ENCODE measurements at places on chromosomes 1 and 21.

GRCh38 chr1:152577168-152577567 is 3.1 kb downstream of the LCE3D start:
- DNase-seq: no peak

DNA sequence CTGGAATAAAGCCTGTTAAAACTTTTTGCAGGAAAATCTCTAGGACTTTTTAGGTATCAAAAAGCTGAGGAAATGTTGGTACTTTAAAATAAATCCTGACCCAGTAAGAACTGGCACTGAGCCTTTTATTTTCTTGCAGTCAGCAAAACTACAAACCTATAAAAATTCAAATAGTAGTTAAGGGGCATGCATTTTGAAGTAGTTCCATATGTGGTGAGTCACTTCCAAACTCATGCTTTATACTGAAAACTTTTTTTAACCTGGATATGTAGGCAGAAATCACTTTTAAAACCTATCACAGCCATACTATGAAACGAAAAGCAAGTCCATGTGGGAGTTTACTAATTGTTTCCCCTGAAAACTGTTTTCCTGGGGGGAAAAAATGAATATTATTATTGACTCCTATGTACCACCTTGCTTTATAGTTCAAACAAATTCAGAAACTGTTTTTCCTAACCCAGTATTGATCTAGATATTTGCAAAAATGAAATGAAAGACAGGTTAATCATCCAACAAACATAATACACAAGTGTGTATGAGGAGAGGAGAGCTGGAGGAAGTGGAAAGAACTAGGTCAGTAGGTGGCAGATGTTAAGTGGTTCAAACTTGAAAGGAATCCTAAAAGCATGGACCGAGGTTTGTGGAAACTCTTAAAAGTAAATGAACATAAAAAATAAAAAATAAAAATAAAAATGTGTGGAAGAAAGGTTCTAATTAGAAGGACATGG is 30.5 kb downstream of the NRIP1 start:
- no peak for DNase-seq

GRCh38 chr1:182565537-182565936 is 23.5 kb downstream of the RNASEL start:
- no peak for DNase-seq

GRCh38 chr1:244050014-244050834 is 859 bp upstream of the ZBTB18 start:
- DNase-seq: no peak

GRCh38 chr1:27563591-27564471 is 40.1 kb downstream of the AHDC1 start:
- DNase-seq: no peak

GRCh38 chr21:26457817-26458216 is 115.3 kb downstream of the CYYR1 start:
- DNase-seq: no peak

DNA sequence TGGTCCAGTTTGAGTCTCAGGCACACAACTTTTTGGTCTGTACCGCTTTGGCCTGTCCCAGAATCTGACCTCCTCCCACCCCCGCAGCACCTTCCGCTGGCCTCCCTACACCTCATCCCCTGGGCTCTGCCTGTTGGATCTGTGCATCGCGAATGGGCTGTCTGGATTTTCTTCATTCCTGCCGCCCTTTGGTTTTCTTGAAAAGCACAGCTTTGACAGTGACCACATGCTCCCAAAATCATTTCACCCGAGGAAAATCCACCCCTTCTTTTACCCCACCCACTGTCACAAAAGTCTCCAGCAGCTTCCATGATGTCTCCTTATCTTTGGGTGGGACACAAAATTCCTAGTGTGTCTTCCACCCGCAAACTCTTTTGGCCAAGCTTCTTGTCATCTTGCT is 65.0 kb upstream of the SSX2IP start:
- DNase-seq: no peak

DNA sequence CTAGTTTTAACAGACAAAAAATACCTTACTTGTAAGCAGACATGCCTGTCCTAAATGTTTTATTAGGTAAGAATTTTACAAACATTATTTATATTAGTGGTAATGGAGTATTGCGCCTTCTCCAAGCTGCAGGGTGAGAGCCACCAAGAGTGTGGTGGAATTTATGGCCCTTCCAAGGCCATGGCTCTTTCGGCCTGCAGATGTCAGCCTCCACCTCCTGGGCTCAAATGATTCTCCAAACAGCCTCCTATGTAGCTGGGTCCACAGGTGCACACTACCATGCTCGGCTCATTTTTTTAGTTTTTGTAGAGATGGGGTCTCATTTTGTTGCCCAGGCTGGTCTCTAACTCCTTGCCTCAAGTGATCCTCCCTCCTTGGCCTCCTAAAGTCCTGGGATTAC is 56.3 kb downstream of the ITGB3BP start:
- no peak for DNase-seq

GRCh38 chr1:169858467-169858866 is 35.2 kb downstream of the SCYL3 start:
- no peak for DNase-seq

DNA sequence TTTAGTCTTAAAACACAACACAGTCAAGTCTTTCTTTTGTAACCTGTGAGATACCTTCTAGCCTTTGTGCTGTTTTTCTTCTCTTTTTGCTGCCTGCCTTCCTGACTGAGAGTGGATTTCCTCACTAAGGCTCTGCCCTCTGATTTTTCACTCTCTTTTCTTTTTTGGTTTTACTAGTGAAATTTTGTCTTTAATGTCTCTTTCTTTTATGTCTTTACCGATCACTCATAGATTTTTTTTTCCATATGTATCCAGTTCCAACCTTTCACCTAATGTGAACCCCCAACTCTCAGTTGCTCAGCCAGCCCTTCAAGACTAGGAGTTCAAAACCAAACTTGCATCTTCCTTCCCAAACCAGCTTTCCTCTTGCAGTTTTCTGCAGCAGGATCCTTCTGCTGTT is 6.5 kb downstream of the LGALS8 start:
- no peak for DNase-seq

DNA sequence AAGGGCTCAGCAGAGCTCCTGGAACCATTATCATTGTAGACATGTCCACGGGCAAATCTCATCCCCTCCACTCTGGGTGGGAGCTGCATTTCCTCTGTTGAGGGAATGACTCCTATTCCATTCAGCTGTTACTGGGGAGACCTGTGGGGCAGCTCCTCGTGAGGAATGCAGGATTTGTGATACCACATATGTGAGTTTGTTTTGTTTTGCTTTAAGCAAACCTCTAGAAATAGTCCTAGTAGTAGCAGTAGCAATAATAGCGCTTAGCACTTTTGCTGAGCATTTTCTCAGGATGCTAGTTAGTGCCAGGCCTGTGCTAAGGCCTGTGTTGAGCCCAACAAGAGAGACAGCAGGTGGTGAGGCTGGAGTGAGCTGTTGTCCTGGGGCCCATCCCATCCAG is 10.8 kb downstream of the OLIG1 start:
- DNase-seq: no peak

GRCh38 chr21:20852866-20853265 is 145.3 kb upstream of the NCAM2 start:
- DNase-seq: no peak

DNA sequence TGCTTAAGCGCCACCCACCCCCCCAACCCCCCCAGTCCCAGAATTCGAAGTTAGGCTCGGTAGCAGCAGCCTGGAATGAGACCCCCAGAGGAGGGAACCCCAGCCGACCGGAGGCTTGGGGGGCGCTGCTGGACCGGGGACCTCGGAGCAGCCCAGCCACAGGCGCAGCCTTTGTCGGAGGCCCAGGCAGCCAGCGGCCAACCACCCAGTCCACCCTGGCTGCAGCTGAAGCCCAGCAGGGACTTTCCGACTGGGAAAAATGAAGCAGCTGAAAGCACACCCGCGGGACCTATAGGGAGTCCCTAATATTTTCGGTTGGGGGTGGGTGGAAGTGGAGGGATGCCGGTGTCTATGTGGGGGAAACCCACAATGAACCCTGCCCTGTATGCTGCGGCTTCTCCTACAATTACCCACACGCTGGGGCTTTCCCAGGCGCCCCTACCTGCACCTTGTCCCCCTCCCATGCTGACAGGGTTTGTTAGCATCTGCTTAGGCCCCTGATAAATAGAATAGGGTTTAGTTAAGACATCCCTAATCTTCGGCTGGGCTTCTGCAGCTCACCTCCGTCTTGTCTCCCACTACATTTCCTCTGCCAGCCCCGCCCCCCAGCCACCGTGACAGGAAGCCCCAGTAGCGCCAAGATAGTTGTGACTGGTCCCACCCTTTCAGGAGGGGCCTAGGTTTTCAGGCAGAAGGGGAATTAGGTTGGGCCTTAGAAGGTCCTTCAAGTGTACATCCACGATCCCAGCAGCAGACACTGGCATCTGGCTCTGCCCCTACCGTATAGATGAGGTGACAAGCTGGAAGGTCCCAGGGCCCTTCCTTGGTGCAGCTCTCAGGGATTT is 838 bp downstream of the CCDC28B start:
- no peak for DNase-seq

DNA sequence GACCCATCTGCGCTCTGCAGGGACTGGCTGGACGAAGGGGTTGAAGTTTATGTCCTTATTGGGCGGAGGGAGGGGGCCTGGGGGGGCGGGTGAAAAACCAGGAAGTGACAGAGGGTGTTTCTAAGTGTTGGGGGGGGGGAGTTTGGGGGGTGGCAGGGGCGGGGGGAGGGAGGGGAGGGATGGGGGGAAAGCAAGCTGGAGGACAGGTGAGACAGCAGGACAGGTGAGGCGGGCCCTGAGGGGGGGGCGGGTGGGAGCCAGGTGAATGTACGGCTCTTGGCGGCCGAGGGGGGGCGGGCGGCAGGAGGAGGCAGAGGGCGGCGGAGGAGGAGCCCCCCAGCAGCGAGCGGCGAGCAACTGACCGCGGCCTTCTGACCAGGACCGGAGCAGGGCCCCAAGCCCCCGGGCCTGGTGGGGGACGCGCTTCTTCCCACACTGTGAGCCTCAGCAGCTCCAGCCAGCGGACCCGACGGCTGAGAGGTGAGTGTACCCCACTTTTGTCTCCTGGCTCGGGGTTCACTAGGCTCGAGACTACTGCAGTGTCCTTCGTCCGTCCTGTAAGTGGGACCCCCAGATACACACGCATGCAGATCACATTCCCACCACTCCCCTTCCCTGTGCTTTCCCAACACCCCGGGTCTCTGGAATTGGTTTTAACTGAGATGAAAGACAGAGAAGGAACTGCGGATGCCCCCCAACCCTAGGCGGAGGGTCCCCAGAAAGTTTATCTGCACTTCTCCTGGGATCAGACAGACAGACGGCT is at the start of gene ZBTB7B:
Gene ZBTB7B, plus strand, starts transcription at position 339 of the 763 bp plus-strand sequence. CDS start 11,859 bp downstream, outside the sequence.
- no peak for DNase-seq

GRCh38 chr21:42970946-42971653 is 3.3 kb upstream of the PKNOX1 start:
- no peak for DNase-seq

DNA sequence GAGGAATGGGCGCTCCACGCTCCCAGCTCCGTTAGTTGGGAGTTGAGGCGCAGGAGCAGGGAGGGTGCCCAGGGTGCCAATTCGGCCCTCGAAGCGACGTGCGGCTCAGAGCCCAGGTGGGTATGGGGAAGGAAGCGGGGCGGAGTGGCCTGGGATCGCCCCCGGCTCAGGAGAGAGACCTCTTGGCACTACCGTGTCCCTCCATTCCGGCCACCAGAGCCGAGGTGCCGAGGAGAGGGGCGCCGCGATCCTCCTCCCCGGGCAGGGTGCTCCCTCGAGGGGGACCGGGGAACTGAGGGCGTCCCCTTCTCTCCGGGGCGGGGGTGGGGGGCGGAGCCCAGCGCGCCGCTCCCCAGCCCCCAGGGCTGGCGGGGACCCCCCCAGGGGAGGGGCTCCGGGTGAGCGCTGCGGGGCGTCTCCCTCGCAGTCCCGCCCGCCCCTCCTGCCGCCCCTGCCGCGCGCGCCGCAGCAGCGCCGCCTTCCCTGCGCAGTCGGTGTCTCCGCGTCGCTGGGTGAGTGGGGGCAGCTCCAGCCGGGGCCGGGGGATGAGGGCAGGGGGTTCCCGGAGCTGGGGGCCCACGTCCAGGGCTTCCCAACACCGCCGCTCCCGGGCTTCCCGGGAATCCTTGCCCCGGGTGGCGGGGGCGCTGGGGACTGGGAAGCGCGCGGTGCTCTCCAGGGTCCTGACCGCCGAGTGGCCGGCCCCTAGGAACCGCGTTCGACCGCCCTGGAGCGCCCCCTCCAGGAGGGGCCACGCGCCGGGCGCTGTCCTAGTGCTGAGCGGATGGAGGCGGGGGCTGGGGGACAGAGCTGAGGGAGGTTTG is at the start of gene HPCA:
Gene HPCA, plus strand, starts transcription at position 488 of the 824 bp plus-strand sequence. CDS start 2,408 bp downstream, outside the sequence.
- peak; percentile 83 for DNase-seq

GRCh38 chr1:54604572-54605370 is 18.6 kb downstream of the FAM151A start:
- no peak for DNase-seq

GRCh38 chr1:227759341-227760300 is 24.4 kb downstream of the SNAP47 start:
- no peak for DNase-seq

- DNase-seq: peak; percentile 99
These were observed at the start of gene ZNF687 for GRCh38 chr1:151281969-151282882. Gene ZNF687, plus strand, starts transcription at chr1:151282299. Its CDS starts 3,993 bp downstream, at chr1:151286292.

GRCh38 chr1:8120693-8121260 is 94.7 kb upstream of the ERRFI1 start:
- no peak for DNase-seq

Measured in NCI-H1930 (cell line).